Activated CD4-positive, alpha-beta T cell treated with anti-CD3 and anti-CD28 coated beads, Interleukin-2, amount 50 U/mL, for 24 hours (primary cell): ENCODE measurements at places on chromosomes 7 and 10.

GRCh38 chr10:46326066-46326465 is 39.3 kb downstream of the ANTXRL start:
- DNase-seq = no peak

GRCh38 chr10:88194961-88195367 is 331.5 kb downstream of the PTEN start:
- no peak for DNase-seq

DNA sequence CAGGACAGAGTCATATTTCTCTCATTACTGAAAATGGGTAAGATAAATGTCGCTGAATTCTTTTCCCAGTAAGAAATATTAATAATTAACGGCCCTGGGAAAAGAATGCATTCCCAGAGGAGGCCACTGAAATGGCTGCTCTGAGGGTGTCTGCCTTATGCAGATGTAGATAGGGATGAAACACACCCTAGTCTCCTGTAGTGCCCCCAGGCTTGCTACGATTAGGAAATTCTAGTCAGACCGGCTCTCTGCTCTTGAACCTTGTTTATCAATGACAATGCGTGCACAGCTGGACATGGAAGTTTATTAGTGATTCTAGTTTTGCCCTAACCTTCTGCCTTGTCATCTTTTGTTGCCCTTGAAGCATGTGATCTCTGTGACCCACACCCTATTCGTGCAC is 291.1 kb downstream of the ZNF248 start:
- DNase-seq = no peak

DNA sequence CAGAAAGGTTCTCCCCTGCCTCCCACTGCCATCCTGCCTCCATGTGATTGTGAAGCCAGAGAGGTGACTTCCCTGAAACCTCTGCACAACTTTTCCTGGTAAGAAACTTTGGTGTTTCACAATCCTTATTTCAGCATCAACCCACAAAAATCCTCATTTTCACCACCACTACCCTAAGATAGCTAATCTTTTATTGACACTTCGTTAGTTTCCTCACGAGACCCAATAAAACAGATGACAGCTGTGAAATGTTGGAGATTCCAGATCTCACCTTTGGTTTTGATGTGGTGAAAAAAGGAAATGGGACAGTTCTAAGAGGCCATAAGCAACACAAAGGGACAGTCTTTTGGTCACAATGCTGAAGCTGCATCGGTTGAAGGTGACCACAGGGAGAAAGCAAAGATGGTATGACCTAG is 59.9 kb upstream of the TM9SF3 start:
- DNase-seq = no peak

DNA sequence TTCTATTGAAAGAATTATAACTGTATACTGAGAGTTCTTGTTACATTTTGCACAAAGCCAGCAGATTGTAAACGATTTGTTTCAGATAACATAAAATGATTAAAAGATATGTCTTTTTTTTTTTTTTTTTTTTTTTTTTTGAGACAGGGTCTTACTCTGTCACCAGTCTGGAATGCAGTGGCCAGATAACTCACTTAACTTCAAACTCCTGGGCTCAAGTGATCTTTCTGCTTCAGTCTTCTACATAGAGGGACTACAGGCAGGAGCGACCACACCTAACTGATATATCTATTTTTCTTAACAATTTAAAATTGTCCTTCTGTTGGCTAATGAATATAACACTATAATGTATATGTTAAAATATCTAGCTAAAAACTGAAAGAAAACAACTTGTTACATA is 317.3 kb upstream of the CACNA2D1 start:
- DNase-seq = no peak

- DNase-seq = no peak
Observed at GRCh38 chr7:7595451-7595850, 28.8 kb downstream of the MIOS start.

GRCh38 chr10:45420453-45421192 is 46.6 kb downstream of the ALOX5 start:
- no peak for DNase-seq

DNA sequence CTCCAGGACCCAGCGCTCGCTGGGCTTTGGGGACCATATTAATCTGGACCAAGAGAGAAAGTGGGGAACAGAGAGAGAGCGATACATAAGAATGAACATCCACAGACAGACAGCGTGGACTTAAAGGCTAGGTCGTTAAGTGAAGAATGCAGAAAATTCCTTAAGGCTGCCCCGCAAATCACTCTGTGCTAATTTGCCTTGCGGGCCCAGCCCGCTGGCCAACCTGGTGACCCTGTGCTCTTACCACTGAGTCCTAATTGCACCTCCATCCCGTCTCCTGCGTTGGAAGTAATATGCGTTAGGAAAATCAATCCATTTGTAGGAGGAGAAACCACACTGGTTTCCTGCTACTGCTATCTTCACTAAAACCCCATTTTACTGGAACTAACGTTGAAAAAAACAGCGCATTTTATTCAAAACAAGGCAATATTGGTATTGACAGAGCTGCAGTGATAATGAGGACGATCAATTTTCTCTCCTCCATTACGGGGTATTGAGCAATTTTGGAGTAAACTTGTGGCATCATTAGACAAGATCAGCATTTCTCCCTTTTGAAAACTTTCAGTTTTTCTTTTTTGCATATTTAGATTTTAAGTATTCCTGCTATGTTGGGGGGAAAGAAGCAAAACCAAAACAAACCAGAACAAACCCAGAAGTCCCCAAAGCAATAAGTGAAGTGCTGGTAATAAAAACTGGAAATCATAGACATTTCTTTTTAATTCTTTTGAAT is 85.2 kb downstream of the WDFY4 start:
- no peak for DNase-seq

DNA sequence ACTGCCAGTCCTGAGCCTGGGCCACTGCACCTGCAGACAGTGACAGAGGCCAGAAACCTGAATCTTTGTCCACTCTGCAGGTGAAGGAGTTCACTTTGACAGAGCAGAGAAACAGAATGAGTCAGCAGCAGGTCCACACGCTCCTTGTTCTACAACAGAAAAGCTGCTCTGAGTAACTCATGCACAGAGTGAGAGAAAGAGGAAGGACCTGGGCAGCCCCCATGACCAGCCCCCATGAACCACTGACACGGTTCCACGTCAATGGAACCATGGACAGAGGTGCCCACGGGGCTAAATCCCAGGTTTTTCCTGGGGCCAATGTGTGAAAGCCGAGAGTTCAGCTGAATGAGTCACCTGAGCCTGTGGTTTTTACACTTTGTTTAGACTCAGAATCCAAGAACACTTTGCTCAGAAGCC is 40.8 kb upstream of the CTBP2 start:
- DNase-seq = no peak
